Nucleus accumbens (tissue), 56 donors: ENCODE measurements at places on chromosomes 16 and 17.

DNA sequence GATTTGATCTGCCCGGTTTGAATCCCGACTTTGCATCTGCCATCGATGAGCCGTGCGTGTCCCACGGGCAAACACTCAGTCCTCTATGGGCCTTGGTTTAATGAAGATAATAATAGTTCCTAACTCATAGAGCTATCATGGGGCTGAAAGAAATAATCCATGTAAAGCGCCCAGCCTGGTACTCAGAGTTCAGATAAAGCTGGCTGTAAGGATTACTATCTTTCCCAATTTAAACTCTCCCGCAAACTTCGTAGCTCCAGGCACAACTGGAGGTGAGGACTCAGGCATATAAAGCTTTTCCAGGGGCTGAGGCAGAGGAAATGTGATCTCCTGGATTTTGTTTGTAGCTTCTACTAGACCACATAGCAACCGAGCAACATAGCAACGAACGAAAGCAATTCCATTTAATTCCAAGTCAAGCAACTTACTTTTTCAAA, 16.3 kb downstream of the ALOX15 start:
- no peak for DNase-seq

GRCh38 chr17:62656446-62656845, 29.0 kb downstream of the MRC2 start:
- DNase-seq, result no peak

- no peak for DNase-seq
These were observed 4.7 kb downstream of the PRR29 start for GRCh38 chr17:64002658-64003525.

DNA sequence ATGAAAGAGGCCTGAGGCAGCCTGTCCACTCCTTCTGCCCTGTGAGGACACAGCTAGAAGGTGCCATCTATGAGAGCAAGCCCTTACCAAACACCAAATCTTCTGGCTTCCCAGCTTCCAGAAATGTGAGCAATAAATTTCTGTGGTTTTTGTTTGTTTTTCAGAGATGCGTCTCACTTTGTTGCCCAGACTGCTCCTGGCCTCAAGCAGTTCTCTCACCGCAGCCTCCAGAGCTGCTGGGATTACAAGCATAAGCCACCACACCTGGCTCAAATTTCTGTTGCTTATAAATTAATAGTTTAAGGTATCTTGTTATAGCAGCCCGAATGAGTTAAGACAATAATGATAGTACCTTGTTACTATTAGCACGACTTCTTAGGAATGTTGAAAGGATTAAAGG, 12.5 kb upstream of the SLC16A11 start:
- DNase-seq, result no peak

DNA sequence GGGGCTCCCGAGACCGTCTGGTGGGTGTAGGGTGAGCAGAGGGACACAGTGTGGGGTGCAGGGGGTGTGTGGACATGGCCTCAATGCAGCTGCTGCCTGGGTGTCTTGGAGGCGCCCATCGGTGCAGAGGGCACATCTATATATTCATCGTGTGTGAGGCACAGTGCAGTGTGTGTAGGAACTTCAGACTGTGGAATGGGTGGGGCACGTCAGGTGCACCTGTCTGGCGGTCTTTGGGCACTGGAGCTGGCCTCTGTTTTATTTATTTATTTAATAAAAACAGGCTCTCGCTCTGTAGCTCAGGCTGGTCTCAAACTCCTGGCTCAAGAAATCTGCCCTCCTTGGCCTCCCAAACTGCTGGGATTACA, 16.8 kb downstream of the LASP1 start:
- DNase-seq, result no peak
